ENCODE measurements at places on chromosomes 3 and 15.

GRCh38 chr15:86830304-86830703, 750.6 kb downstream of the AGBL1 start:
- no peak overlapping the region for H3K4me3 ChIP-seq
- peak; percentile 62 for DNase-seq
- H3K27me3 ChIP-seq = no peaks in the 10 kb centered on the region
- no peaks in the 10 kb centered on the region for H3K36me3 ChIP-seq
- H3K27ac ChIP-seq = no peak overlapping the region

DNA sequence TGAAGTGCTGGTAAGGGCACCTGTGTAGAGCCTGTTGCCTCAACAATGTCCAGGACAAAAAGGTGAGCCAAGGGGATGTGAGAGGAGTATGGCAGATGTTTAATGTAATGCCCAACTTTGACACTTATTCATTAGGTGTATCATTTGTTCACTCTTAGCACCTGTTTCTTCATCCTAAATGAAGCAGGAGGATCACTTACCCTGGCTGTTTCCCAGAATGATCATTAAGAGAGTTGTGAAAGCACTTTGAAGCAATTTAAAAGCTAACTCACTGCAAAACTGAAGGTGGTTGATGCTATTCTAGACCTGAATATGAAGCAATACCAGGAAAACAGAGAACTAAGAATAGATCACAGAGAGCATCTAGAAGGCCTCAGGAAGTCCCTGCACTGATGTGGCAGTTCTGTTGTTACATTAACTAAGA, 3.4 kb upstream of the HHLA2 start:
- H3K4me1 ChIP-seq = peaks cover 4% of the 10 kb centered on the region
- no peak for DNase-seq
- H3K36me3 ChIP-seq = no peaks in the 10 kb centered on the region
- no peak overlapping the region for H3K4me3 ChIP-seq

- H3K27me3 ChIP-seq = no peaks in the 10 kb centered on the region
- DNase-seq = peak; percentile 13
- no peaks in the 10 kb centered on the region for H3K36me3 ChIP-seq
- H3K27ac ChIP-seq = no peak overlapping the region
- H3K4me1 ChIP-seq = peaks cover 10% of the 10 kb centered on the region
These were observed 223.3 kb upstream of the TPRG1 start for GRCh38 chr3:188948281-188948996.

DNA sequence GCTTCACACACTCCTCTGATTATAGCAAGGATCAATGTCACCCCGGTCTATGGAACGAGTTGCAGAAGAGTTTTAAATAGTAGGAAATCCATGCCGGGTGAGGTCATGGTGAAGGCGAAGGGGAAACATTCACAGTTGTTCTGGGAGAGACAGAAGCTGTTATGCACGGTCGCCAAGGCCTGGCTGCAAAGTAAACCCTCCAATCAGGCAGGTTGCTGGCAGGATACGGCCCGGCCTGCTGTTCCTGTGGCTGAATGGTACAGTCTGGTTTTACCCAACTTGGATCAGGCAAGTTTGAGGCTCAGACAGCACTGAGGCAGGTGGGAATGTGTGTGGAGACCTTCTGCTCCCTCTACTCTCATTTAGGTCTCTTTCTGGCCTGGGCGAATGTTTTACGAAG, 45.3 kb upstream of the ATP2B2 start:
- DNase-seq = no peak
- no peak overlapping the region for H3K27ac ChIP-seq
- no peaks in the 10 kb centered on the region for H3K27me3 ChIP-seq
- H3K4me3 ChIP-seq = no peak overlapping the region
- H3K4me1 ChIP-seq = no peaks in the 10 kb centered on the region

DNA sequence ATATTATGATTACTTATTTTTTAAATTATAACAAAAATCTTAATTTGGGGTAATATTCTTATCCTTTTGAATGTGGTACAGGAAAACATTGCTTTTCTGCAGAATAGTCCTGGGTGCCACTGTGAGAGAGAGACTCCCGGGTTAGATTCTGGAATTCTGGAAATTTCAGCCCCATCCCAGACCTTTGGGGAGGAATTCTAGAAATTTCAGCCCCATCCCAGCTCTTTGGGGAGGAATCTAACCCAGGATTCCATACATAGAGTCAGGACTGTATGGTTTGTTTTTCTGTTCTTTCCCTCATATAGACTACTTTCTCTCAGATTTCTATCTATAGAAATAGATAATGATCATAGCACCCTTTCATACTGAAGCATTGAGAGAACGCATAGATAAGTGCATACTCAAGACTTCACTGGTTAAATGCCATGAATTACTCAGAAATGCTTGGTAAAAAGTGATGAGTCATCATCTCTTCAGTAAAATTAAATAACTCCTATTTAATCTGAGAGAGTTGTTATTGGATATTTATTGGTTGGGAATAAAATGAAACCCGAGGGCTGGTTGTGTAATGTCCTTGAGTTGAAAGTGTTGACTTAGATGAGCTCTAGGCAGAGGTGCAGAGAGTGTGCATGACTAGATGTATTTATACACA, 8.3 kb downstream of the EIF2AK4 start:
- peak; percentile 85 for DNase-seq
- peaks cover 6% of the 10 kb centered on the region for H3K4me1 ChIP-seq
- H3K36me3 ChIP-seq = peaks cover 5% of the 10 kb centered on the region
- no peak overlapping the region for H3K4me3 ChIP-seq
- peak overlapping the region; percentile 27 for H3K27ac ChIP-seq

DNA sequence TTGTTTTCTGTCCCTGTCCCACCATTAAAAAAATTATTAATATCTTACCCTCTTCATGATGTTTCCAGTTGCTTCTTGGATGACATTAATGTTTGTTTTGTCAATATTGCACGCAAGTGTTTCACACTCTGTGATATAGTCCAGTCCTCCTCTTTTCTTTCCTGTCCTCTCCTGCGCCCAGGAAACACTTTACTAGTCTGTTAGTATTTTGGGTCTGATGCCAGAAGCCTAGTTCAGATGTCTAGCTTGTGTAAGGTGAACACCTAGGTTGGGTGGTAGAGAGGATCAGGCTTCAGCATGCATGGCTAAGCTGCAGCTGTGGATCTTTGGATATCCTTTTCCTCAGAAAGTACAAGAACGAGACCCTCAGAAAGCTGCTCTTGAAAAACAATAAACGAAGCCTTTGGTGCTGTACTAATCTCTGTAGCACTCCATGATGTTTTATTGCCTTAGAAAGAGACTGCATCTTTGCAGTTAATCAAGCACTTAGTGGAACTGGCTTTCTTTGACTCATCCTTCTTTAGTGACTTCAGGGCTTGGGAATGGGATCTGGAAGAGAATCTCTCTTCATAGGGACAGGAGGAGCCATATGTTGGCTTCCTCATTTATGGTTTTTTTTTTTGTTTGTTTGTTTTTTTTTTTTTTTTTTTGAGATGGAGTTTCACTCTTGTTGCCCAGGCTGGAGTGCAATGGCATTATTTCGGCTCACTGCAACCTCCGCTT, 253.4 kb downstream of the LPP start:
- H3K27me3 ChIP-seq = no peaks in the 10 kb centered on the region
- H3K4me3 ChIP-seq = no peak overlapping the region
- peak; percentile 29 for DNase-seq
- H3K4me1 ChIP-seq = no peaks in the 10 kb centered on the region
- H3K36me3 ChIP-seq = peaks cover 4% of the 10 kb centered on the region

DNA sequence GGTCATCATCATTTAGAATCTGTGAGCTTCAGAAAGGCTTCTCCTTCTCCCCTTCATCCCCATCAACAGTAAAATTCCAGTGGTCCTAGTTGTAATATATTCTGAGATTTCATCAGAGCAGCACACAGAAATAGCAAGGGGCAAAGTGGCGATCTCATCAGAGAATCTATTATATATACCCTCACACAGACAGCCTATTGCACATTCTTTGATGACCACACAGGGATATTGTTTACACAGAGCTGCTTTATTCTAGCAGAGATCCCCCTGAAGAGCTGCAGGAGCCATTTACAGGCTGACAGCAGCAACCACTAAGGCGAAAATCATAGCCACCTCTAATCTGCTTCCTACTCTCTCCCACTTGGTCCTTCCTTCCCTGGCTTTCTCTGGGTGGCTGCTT, 42.0 kb upstream of the CRBN start:
- H3K4me3 ChIP-seq = no peak overlapping the region
- H3K27ac ChIP-seq = no peak overlapping the region
- DNase-seq = no peak
- no peaks in the 10 kb centered on the region for H3K4me1 ChIP-seq
- no peaks in the 10 kb centered on the region for H3K27me3 ChIP-seq

- no peak overlapping the region for H3K4me3 ChIP-seq
- H3K27ac ChIP-seq = no peak overlapping the region
- H3K4me1 ChIP-seq = no peaks in the 10 kb centered on the region
- DNase-seq = no peak
These were observed 22.2 kb downstream of the CFAP20DC start for GRCh38 chr3:59027607-59028006.

GRCh38 chr3:30659270-30660130, 53.1 kb downstream of the TGFBR2 start:
- H3K4me1 ChIP-seq = peaks cover 11% of the 10 kb centered on the region
- H3K27me3 ChIP-seq = no peaks in the 10 kb centered on the region
- H3K27ac ChIP-seq = peak overlapping the region; percentile 96
- peak; percentile 64 for DNase-seq
- no peak overlapping the region for H3K4me3 ChIP-seq

DNA sequence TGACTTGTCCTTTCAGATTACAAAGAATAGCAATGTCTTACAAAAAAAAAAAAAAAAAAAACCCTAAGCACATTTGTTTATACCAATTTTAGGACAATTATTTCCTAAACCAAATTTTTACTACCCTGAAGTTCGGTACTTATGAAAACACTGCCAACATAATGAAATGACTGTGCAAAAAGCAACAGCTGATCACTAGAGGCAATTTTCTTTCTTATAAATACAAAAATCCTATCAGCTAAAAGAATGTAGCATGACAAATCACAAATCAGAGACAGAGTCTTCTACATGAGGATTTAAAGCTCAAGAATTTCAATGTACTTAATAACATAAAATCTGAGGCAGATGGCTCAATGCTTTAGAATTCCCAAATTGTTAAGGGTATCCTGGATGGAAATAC, 191.8 kb downstream of the MAGI1 start:
- DNase-seq = no peak
- no peaks in the 10 kb centered on the region for H3K27me3 ChIP-seq
- H3K27ac ChIP-seq = no peak overlapping the region
- no peaks in the 10 kb centered on the region for H3K36me3 ChIP-seq

- no peak overlapping the region for H3K4me3 ChIP-seq
- no peaks in the 10 kb centered on the region for H3K27me3 ChIP-seq
- no peaks in the 10 kb centered on the region for H3K36me3 ChIP-seq
- no peak for DNase-seq
- no peak overlapping the region for H3K27ac ChIP-seq
These were observed 2.0 kb upstream of the SLC24A1 start for GRCh38 chr15:65619626-65620290.

- H3K27ac ChIP-seq = no peak overlapping the region
- H3K27me3 ChIP-seq = no peaks in the 10 kb centered on the region
- no peaks in the 10 kb centered on the region for H3K36me3 ChIP-seq
- H3K4me1 ChIP-seq = no peaks in the 10 kb centered on the region
These were observed 77.4 kb downstream of the MB21D2 start for GRCh38 chr3:192840143-192840836.

DNA sequence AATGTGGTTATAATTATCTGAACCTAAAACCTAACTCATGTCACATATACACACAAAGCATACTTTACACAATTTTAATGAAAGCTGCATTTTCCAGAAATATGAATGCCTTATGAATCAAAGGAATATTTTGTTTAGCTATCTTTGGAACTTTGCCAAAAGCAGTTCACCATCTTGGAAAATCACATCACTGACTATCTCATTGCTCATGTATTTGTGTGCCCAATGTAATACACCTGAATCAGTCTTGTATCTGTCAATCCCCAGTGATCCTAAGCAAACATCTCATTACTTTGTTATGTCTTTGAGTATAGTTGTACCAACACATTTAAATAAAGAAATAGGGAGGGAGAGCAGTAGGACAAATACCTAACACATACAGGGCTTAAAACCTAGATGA, 15.6 kb upstream of the CD47 start:
- H3K4me1 ChIP-seq = peaks cover 2% of the 10 kb centered on the region
- no peak for DNase-seq
- no peaks in the 10 kb centered on the region for H3K36me3 ChIP-seq

DNA sequence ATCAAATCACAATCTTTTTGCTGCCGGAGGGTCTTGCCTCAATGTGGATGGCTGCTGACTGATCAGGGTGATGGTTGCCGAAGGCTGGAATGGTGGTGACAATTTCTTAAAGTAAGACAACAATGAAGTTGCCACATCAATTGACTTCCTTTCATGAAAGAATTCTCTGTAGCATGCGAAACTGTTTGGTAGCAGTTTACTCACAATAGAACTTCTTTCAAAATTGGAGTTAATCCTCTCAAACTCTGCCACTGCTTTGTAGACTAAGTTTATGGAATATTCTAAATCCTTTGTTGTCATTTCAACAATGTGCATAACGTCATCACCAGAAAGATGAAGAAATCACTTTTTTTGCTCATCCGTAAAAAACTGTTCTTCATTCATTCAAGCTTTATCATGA, 65.8 kb downstream of the B3GNT5 start:
- H3K27me3 ChIP-seq = no peaks in the 10 kb centered on the region
- peak; percentile 86 for DNase-seq

DNA sequence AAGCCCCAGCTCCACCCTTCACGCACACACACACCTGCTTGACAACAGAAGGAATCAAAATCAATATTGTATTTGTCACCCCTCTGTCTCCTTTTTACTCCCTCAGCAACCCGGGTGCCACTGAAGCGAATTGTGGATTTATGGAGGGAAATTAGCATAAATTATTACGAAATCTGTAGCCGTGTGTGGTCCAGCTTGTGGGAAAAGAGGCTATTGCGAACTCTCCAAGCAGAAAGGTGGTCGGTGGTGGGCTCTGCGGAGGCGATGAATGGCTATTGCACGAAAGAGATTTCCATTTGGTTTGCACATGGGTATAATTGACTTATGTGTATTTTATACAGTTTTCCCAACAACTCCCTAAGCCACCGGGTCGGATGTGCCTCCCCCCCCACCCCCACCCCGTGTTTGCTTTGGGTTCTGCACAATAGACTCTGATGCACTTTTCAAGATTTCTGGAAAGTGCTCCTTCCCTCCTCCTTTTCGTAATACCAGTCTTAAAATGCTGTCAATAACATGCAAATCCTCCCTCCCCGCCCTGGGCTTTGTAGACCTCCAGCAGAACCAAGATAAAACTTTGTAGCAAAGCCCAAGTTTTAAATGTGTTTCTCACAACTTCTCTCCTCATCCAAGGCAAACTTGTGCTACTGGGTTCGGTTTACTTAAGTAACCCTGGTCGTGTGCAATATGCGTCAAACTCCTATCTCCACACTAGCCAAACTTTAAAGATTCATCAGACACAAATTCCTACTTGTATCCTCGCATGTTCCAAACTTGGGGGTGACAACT, 3.1 kb upstream of the FOXB1 start:
- no peaks in the 10 kb centered on the region for H3K36me3 ChIP-seq
- H3K27me3 ChIP-seq = peaks cover 89% of the 10 kb centered on the region
- no peak for DNase-seq
- H3K4me3 ChIP-seq = no peak overlapping the region
- peaks cover 20% of the 10 kb centered on the region for H3K4me1 ChIP-seq
- H3K27ac ChIP-seq = no peak overlapping the region

- no peak overlapping the region for H3K27ac ChIP-seq
- no peaks in the 10 kb centered on the region for H3K27me3 ChIP-seq
- DNase-seq = no peak
- H3K4me3 ChIP-seq = no peak overlapping the region
These were observed 6.3 kb downstream of the TBL1XR1 start for GRCh38 chr3:177190756-177191681.
